ENCODE measurements at places on chromosomes 1 and 21.

- no peak for DNase-seq
- no peaks in the 10 kb centered on the region for H3K4me1 ChIP-seq
- peaks cover 5% of the 10 kb centered on the region for H3K27me3 ChIP-seq
Observed at GRCh38 chr1:20099533-20099932, 19.8 kb downstream of the PLA2G2D start.

GRCh38 chr1:56872597-56872996 lies 18.0 kb downstream of the C8A start:
- no peaks in the 10 kb centered on the region for H3K36me3 ChIP-seq
- H3K27ac ChIP-seq, result no peak overlapping the region
- no peak overlapping the region for H3K4me3 ChIP-seq
- no peaks in the 10 kb centered on the region for H3K4me1 ChIP-seq
- H3K27me3 ChIP-seq, result no peaks in the 10 kb centered on the region

DNA sequence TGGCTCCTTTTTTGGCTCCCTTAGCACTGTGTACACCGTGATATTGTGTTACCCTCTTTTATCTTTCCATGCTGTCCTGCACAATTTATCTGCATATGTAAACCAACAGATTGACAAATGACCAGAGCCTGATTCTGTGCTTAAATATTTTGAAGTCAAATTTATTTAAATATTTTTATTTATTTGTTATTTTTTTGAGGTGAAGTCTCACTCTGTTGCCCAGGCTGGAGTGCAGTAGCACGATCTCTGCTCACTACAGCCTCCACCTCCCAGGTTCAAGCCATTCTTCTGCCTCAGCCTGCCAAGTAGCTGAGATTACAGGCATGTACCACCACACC lies 12.8 kb downstream of the PMF1 start:
- H3K4me3 ChIP-seq, result no peak overlapping the region
- peaks cover 7% of the 10 kb centered on the region for H3K4me1 ChIP-seq
- peaks cover 64% of the 10 kb centered on the region for H3K36me3 ChIP-seq

GRCh38 chr1:212566522-212567479 lies 41.8 kb upstream of the ATF3 start:
- DNase-seq, result peak; percentile 77
- H3K27me3 ChIP-seq, result no peaks in the 10 kb centered on the region
- H3K27ac ChIP-seq, result peak overlapping the region; percentile 84
- no peaks in the 10 kb centered on the region for H3K36me3 ChIP-seq
- H3K4me3 ChIP-seq, result peak overlapping the region; percentile 49

- no peaks in the 10 kb centered on the region for H3K4me1 ChIP-seq
- no peak overlapping the region for H3K4me3 ChIP-seq
- H3K36me3 ChIP-seq, result no peaks in the 10 kb centered on the region
- DNase-seq, result no peak
- no peak overlapping the region for H3K27ac ChIP-seq
Observed at GRCh38 chr1:224623743-224624333, 7.7 kb downstream of the CNIH3 start.

DNA sequence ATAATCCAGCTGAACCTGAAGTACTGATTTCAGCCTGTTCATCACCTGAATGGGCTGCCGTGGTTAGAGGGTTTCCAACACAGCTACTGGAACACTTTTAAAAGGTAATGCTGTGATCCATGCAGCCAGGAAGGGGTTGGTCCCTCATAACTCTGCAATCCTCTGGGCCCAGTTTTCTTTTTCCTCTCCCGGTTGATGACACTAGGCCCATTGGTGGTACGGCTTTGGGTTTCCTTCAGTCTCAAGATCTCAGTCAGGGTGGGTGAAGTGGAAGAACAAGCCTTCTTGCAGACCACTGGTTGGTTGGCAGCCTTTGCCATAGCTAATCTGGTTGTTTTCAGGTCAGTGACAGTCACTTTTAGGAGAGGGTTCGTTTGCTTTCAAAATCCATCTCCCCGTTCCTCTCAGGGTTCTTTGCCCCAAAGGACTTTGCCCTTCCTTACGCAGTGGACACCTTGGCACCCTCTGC lies 502 bp upstream of the SLC35A3 start:
- H3K4me3 ChIP-seq, result peak overlapping the region; percentile 81
- peak overlapping the region; percentile 62 for H3K27ac ChIP-seq
- peaks cover 5% of the 10 kb centered on the region for H3K4me1 ChIP-seq
- no peaks in the 10 kb centered on the region for H3K36me3 ChIP-seq
- no peaks in the 10 kb centered on the region for H3K27me3 ChIP-seq

DNA sequence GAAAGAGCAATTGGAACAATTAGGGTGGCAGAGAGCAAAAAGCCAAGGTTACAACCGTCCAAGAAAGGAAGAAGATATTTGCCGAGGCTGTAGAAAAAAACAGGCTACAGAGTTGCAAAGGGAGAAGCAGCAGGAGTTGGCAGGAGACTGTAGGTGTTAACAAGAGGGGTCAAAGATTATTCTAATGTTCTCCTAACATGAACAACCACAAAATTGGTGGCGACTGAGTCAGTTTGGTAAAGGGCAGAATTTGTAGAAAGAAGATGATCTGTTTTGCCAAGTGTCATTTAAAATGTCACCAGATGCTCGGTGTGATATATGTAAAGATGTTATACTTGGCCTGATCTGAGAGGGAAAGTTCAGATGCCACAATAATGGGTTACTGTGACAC lies 401 bp upstream of the PRUNE1 start:
- H3K27ac ChIP-seq, result peak overlapping the region; percentile 94
- peaks cover under 1% of the 10 kb centered on the region for H3K36me3 ChIP-seq
- no peak for DNase-seq
- H3K4me3 ChIP-seq, result peak overlapping the region; percentile 85
- H3K27me3 ChIP-seq, result no peaks in the 10 kb centered on the region

DNA sequence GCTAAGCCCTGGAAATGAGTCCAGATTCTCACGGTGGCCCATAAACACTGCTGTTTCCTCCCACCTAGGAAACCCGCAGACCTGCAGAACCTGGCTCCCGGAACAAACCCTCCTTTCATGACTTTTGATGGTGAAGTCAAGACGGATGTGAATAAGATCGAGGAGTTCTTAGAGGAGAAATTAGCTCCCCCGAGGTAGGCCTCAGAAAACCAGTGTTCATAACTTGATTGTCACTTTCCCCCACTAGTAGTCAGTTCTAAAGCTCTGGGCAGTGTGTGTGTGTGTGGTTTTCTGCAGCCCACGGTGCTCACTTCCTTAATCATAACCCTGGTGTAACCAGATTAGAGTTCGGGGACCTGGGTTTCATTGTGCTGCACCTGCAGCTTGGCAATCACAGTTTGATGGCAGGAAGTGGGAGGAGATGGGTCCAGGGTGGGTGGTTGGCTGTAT lies 39.1 kb downstream of the CLIC6 start:
- no peak overlapping the region for H3K27ac ChIP-seq
- H3K27me3 ChIP-seq, result peaks cover 8% of the 10 kb centered on the region
- H3K4me1 ChIP-seq, result peaks cover 9% of the 10 kb centered on the region
- DNase-seq, result no peak
- H3K4me3 ChIP-seq, result no peak overlapping the region
- no peaks in the 10 kb centered on the region for H3K36me3 ChIP-seq

DNA sequence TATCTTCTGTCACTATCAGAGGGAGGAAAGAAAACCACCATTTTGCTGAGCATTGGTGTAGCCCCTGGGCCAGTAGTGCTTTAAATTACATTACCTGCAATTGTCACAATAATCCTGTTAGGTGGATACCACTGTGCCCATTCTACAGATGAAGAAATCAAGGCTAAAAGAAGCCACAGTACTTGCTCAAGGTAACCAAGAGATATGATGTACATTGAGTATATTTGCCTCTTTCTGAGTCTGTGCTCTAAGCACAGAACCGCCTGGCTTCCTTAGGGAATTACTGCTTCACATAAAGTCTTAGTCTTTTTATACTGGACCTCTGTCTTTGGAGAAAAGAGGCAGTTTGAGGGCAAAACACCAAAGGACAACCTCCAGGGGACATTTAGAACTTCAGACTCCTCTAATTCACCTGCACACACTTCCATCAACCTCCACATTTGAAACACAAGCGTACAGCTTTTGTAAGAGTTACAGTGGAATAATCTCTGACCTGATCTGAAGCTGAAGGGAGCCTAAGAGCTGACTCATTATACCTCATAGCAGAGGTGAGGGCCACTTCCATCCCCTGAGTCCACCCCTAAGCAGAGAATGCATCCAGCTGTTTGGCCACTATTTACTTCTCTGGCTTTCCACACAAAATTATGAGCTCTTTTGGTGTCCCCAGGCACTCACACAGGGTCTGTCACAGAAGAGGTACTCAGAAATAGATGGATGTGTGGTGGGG lies 61.8 kb downstream of the PLPP3 start:
- no peak overlapping the region for H3K4me3 ChIP-seq
- H3K27me3 ChIP-seq, result no peaks in the 10 kb centered on the region
- peaks cover 73% of the 10 kb centered on the region for H3K36me3 ChIP-seq
- DNase-seq, result no peak

- no peak for DNase-seq
- peak overlapping the region; percentile 77 for H3K4me3 ChIP-seq
- H3K4me1 ChIP-seq, result peaks cover 3% of the 10 kb centered on the region
- peaks cover 2% of the 10 kb centered on the region for H3K27me3 ChIP-seq
- peaks cover 6% of the 10 kb centered on the region for H3K36me3 ChIP-seq
Observed at GRCh38 chr1:89995598-89996449, 914 bp downstream of the ZNF326 start.

- H3K27ac ChIP-seq, result no peak overlapping the region
- peaks cover 95% of the 10 kb centered on the region for H3K36me3 ChIP-seq
- no peak for DNase-seq
- H3K27me3 ChIP-seq, result no peaks in the 10 kb centered on the region
- peaks cover 29% of the 10 kb centered on the region for H3K4me1 ChIP-seq
Observed at GRCh38 chr1:25809929-25810328, 9.8 kb upstream of the MTFR1L start.

GRCh38 chr1:56457756-56458375 lies 121.5 kb downstream of the PLPP3 start:
- DNase-seq, result no peak
- H3K27ac ChIP-seq, result no peak overlapping the region
- H3K27me3 ChIP-seq, result no peaks in the 10 kb centered on the region

DNA sequence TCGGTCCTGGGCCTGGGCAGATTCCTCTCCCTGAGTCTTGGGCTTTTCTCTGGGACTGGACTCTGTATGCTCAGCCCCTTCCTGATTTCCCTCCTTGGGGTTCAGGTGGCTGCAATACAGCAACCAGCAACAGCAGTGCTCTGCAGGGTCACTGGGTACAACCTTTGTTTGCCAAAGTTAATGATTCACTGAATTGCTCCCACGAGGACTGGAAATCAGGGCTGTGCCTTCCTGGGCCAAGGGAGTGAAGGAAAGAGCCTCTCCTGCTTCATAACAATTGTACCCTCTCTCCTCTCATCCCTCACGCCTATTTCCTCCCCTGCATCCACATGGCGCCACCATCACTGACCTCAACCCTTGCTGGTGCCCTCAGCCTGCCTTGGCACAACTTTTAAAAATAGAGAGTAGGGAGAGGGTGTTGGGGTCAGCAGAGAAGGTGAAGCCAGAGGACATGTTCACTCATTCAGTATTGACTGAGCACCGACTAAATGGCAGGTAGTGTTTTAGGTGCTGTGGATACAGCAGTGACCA lies 52.8 kb upstream of the GOLT1A start:
- no peaks in the 10 kb centered on the region for H3K27me3 ChIP-seq
- peaks cover 46% of the 10 kb centered on the region for H3K4me1 ChIP-seq
- no peak for DNase-seq
- no peaks in the 10 kb centered on the region for H3K36me3 ChIP-seq
- no peak overlapping the region for H3K4me3 ChIP-seq

- no peak overlapping the region for H3K4me3 ChIP-seq
- no peak for DNase-seq
- peaks cover 6% of the 10 kb centered on the region for H3K4me1 ChIP-seq
- no peaks in the 10 kb centered on the region for H3K27me3 ChIP-seq
- peak overlapping the region; percentile 31 for H3K27ac ChIP-seq
Observed at GRCh38 chr1:23103001-23103889, 65.4 kb downstream of the LUZP1 start.

DNA sequence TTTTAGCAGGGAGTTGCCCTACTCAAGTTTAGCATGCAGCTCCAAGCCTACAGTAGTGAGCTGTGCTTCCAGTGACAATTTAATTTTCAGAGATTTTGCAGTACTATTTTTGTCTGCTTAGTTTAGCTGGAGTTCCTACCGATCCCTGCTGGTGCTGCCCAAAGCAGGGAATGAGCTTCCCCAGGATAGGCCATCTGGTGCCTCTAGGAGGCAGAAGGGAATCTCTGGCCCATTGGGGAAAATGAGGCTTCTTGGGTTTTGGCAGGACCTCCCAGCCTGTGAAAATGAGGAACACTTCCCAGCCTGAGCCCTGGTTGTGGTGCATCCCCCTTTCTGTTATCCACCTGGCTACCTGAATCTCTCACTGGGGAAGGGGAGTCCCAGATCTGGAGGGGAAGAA lies 149.2 kb downstream of the RASAL2 start:
- H3K27ac ChIP-seq, result no peak overlapping the region
- H3K27me3 ChIP-seq, result no peaks in the 10 kb centered on the region
- no peaks in the 10 kb centered on the region for H3K4me1 ChIP-seq

DNA sequence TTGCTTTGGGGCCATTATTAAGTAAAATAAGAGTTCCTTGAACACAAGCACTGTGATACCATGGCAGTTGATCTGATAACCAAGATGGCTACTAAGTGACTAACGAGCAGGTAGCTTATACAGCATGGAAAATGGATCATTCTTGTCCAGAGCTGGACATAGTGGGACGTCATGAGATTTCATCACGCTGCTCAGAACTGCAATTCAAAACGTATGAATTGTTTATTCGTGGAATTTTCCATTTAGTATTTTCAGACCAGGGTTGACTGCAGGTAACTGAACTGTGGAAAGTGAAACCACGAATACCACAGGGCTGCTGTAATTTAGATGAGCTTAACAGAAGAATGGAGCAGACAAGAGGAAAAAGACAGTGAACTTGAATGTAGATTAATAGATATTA lies 38.9 kb downstream of the CCDC18 start:
- H3K27ac ChIP-seq, result no peak overlapping the region
- H3K27me3 ChIP-seq, result no peaks in the 10 kb centered on the region
- H3K4me3 ChIP-seq, result no peak overlapping the region
- DNase-seq, result peak; percentile 24
- peaks cover 8% of the 10 kb centered on the region for H3K36me3 ChIP-seq

DNA sequence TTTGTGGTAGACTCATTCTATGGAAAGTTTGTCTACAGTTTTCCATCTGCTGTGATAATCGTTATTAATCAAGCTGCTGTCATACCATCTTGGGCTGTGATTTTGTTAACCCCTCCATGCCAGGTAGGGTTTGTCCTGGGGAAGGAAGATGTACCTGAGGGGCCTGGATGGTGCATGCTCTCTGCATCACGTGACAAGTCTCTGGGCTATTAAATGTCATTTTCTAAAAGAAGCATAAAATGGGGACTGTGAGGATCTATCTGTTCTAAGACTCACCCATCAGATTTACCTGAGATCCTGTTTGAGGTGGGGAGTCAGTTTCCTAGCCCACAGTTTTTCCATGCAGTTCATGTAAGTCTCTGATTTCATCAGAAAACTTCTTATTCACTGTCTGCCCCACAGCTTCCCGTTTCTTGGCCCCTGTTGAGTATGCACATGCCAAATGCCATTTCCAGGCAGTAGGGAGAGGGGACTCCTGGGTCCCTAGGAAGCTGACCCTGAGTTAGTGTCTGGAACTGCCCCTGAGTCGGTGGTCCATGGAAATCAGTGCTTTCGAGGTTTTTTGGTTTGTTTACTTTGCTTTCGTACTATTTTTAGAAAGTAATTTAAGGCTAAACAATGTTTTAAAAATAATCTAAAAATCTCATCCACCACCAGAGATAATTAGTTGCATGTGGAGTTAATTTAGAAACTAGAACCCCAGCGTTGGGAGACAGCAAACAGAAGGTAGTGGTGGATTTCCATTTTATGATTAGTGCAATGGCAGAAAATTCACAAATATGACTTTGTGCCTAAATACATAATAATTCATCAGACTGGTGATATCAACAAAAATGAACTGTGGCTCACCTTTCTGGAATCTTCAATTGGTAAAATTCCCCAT lies 46.7 kb downstream of the ZBTB18 start:
- H3K27ac ChIP-seq, result no peak overlapping the region
- no peak for DNase-seq
- H3K36me3 ChIP-seq, result no peaks in the 10 kb centered on the region
- H3K27me3 ChIP-seq, result peaks cover 7% of the 10 kb centered on the region
- no peak overlapping the region for H3K4me3 ChIP-seq

Measured in muscle of leg (tissue), 16 donors.